ENCODE measurements at places on chromosomes 1 and 21. TPM values are rescaled to one million over a fixed set of nuclear protein-coding genes. Genes with fewer than 3 reads are reported as not detected.
A peak's percentile ranks its signal among the peaks of the same experiment; 100 is the strongest.

DNA sequence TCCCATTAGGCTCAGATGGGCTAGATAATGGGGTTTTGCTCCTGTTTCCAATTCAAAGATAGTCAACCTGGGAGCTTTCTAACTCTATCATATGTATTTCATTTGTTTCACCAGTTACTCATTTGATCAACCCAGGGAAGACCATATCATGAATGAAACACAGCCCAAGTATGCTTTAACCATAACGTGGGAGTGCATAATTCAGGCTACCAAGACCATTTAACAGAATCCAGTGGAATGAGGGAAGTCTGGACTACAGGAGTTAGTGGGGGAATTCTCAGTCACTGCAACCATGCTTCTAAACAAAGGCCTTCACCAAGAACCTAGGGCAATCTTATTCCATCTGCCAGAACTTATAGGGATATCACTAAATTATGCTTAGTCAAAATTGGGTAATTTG, 15.0 kb upstream of the SLC16A1 start:
- H3K4me1 ChIP-seq: no peaks in the 10 kb centered on the region
- H3K4me3 ChIP-seq: no peak overlapping the region
- no peak for DNase-seq
- H3K36me3 ChIP-seq: peaks cover 21% of the 10 kb centered on the region
- H3K27me3 ChIP-seq: no peaks in the 10 kb centered on the region
- H3K27ac ChIP-seq: no peak overlapping the region

GRCh38 chr1:242219298-242219901, 220.5 kb upstream of the MAP1LC3C start:
- no peak for DNase-seq
- no peaks in the 10 kb centered on the region for H3K27me3 ChIP-seq
- H3K4me1 ChIP-seq: no peaks in the 10 kb centered on the region
- H3K4me3 ChIP-seq: no peak overlapping the region
- H3K27ac ChIP-seq: no peak overlapping the region

GRCh38 chr1:88526456-88526855, 157.6 kb upstream of the PKN2 start:
- H3K36me3 ChIP-seq: no peaks in the 10 kb centered on the region
- DNase-seq: no peak
- no peaks in the 10 kb centered on the region for H3K4me1 ChIP-seq
- H3K27me3 ChIP-seq: no peaks in the 10 kb centered on the region
- no peak overlapping the region for H3K4me3 ChIP-seq

The TP73 gene
- 0.65 TPM for total RNA-seq

DNA sequence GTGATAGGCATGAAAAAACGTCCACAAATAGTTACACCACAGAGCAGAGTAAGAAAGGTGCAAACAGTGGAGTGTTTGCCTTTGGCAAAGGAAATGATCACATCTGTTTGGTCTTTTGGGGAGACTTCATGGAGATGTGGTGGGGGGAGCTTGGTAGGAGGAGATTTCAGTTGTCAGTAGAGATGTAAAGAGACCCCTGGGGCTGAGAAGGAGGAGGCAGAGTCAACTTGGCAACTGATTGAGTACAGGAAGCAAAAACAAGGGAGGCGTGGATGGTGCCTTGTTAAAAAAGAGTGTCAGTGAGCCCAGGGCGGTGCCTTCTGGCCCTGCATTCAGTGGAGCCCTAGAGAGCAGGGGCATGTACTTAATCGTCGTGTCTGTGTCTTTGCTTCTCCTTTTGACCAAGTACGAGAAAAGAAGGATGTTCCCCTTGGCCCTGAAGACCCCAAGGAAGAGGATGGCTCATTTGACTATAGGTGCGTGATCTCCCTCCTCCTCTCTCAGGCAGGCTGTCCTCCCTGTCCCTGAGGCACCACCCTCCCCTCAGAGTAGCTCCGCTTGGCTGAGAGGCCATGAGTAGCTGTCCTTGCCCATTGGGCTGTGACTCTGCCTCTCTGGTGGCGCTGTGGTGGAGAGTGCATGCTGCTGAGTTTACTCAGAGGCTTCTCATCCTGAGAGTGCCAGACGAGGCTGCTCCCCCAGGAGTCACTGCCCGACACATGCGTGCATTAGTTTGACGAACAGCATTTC, 30.4 kb upstream of the CNTN2 start:
- no peaks in the 10 kb centered on the region for H3K27me3 ChIP-seq
- no peaks in the 10 kb centered on the region for H3K4me1 ChIP-seq
- no peaks in the 10 kb centered on the region for H3K36me3 ChIP-seq
- no peak overlapping the region for H3K27ac ChIP-seq
- no peak for DNase-seq

DNA sequence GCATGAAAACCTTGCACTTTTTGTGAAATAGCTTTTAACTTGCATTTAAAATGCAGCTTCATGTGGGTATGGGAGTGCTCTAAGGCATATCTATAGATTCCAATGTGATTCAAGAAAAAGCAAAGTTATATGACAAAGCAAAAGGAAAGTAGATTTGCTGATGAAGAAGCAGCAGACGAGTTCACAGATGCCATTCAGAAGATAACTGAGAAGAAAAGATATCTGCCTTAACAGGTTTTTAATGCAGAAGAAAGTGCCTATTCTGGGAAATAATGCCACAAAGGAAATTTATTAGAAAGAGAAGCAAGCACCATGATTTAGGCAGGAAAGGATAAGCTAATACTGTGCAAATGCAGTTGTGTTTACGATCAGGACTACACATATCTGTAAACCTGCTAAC, 68.1 kb downstream of the PHTF1 start:
- H3K27ac ChIP-seq: no peak overlapping the region
- DNase-seq: no peak
- H3K36me3 ChIP-seq: peaks cover 29% of the 10 kb centered on the region
- no peaks in the 10 kb centered on the region for H3K4me1 ChIP-seq
- no peak overlapping the region for H3K4me3 ChIP-seq

DNA sequence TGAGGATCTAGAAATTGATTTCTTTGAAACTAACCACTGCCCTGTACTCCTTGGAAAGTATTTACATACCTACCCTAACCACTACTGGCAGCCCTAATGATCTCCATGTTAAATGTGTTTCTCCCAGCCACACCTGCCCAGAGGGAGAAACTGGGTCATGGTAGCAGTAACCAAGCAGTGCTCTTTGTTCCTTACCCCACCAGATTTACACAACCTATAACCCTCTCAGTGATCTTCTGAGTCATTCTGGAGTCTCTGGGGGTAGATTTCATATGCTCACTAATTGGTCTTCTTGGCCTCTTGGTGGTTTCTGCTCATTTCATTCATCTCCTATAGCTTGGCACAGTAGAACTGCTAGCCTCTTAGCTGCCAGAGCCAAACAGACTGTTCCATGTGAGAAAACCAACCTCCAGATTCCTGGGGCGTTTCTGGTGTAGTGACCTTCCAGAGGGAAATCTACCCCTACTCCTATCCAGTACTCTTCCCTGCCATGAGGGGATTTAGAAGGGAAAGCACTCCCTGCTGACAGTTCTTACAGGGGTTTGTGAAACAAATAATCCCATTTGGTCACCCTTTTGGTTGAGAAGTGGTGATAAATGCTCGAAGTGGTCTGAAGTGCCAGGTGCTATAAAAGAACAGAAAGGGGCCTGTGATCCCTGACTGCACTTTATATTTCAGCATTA, 36.2 kb upstream of the LRIG2 start:
- no peak overlapping the region for H3K4me3 ChIP-seq
- no peaks in the 10 kb centered on the region for H3K36me3 ChIP-seq
- no peaks in the 10 kb centered on the region for H3K4me1 ChIP-seq
- no peak for DNase-seq
- no peaks in the 10 kb centered on the region for H3K27me3 ChIP-seq

The MARK1 gene
- total RNA-seq: 0.05 TPM

The L1TD1 gene
- total RNA-seq: not detected

The PPP1R12B gene
- 17.6 TPM for total RNA-seq

- H3K27ac ChIP-seq: no peak overlapping the region
- peaks cover 4% of the 10 kb centered on the region for H3K4me1 ChIP-seq
- H3K4me3 ChIP-seq: no peak overlapping the region
- no peaks in the 10 kb centered on the region for H3K36me3 ChIP-seq
- no peaks in the 10 kb centered on the region for H3K27me3 ChIP-seq
- peak; percentile 31 for DNase-seq
These were observed 129.2 kb downstream of the ADAMTS1 start for GRCh38 chr21:26715878-26716506.

DNA sequence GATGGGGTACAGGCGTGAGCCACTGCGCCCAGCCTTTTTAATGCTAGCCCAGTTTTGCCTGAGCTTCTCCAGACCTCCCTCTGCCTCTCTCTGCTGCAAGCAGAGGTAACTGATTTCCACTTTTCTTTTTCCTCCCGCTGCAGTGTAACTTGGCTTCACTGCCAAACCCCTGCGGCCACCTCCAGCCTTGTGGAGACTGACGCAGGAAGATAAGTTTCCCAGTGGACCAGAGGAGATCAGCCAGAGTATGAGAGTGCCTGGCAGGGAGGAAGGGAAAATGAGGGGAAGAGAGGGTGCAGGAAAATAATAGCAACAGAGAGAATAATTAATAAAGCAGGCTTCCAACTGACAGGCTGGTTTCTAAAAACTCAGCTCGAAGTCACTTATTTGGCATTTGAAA, 143.7 kb downstream of the PCNX2 start:
- H3K36me3 ChIP-seq: no peaks in the 10 kb centered on the region
- H3K27me3 ChIP-seq: no peaks in the 10 kb centered on the region
- no peak for DNase-seq
- no peak overlapping the region for H3K4me3 ChIP-seq

The KRTAP19-4 gene
- not detected for total RNA-seq

GRCh38 chr21:45979141-45979631, 2.4 kb upstream of the COL6A1 start:
- H3K36me3 ChIP-seq: no peaks in the 10 kb centered on the region
- H3K27me3 ChIP-seq: peaks cover 17% of the 10 kb centered on the region
- no peak overlapping the region for H3K27ac ChIP-seq
- H3K4me3 ChIP-seq: peak overlapping the region; percentile 40
- peaks cover 28% of the 10 kb centered on the region for H3K4me1 ChIP-seq

- DNase-seq: no peak
These were observed 5.8 kb upstream of the EPS8L3 start for GRCh38 chr1:109769330-109770078.

GRCh38 chr21:45748593-45748992, 105.1 kb downstream of the PCBP3 start:
- H3K4me1 ChIP-seq: peaks cover 10% of the 10 kb centered on the region
- peaks cover 6% of the 10 kb centered on the region for H3K36me3 ChIP-seq
- H3K27ac ChIP-seq: no peak overlapping the region

- no peaks in the 10 kb centered on the region for H3K27me3 ChIP-seq
- H3K27ac ChIP-seq: no peak overlapping the region
- no peaks in the 10 kb centered on the region for H3K4me1 ChIP-seq
- no peak for DNase-seq
- peaks cover 40% of the 10 kb centered on the region for H3K36me3 ChIP-seq
These were observed 16.1 kb downstream of the F5 start for GRCh38 chr1:169570172-169570574.

The IFI16 gene
- 311 TPM for total RNA-seq

DNA sequence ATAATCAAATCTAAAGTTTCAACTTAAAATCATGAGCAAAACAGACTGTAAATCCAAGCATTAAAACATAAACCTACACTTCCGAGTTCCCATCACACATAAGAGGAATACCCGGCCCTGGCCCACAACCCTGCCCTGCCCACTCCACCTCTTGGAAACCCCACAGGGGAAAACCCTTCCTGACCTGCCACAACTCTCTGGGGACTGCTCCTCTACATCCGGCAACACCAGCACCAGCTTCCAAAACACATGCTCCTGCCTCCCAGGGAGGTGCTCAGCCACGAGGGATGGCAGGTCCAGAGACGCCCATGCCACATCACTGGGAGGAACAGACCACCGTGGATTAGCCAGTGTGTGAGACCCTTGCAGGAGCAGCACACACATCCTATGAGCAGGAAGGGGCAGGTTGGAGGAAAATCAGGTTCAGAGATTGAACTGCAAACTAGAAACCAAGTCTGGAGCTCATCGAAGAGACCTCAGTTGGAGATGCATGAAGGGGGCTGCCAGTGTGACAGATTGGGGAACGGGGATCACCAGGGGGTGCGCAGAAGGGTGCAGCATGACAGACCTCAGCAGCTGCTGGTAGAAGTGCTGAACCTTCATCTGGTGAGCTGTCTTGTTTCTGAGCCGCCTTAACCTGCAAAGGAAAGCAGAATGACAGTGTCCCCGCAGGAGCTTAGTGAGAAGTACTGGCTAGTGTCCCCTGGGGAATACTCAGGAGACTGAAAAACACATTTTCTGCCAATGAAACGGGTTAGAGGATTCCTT, 25.8 kb upstream of the LSS start:
- DNase-seq: no peak
- H3K27me3 ChIP-seq: no peaks in the 10 kb centered on the region
- H3K4me3 ChIP-seq: peak overlapping the region; percentile 36
- H3K4me1 ChIP-seq: peaks cover 35% of the 10 kb centered on the region
- peaks cover 10% of the 10 kb centered on the region for H3K36me3 ChIP-seq

GRCh38 chr21:33273044-33273443, 6.9 kb downstream of the IL10RB start:
- H3K27me3 ChIP-seq: no peaks in the 10 kb centered on the region
- no peak overlapping the region for H3K4me3 ChIP-seq
- peaks cover 34% of the 10 kb centered on the region for H3K4me1 ChIP-seq
- no peak for DNase-seq

DNA sequence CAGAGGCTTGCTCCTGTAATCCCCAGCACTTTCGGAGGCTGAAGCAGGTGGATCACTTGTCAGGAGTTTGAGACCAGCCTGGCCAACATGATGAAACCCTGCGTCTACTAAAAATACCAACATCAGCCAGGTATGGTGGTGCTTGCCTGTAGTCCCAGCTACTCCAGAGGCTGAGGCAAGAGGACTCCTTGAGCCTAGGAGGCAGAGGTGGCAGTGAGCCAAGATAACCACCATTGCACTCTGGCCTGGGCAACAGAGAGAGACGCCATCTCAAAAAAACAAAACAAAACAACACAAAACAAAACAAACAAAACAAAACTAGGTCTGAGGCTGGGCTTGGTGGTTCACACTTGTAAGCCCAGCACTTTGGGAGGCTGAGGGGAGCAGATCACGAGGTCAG, 38.7 kb upstream of the RAP1GAP start:
- no peak overlapping the region for H3K27ac ChIP-seq
- no peak for DNase-seq
- peaks cover 27% of the 10 kb centered on the region for H3K36me3 ChIP-seq
- H3K4me3 ChIP-seq: no peak overlapping the region

The PLA2G4A gene
- 4.9 TPM for total RNA-seq

- no peak for DNase-seq
- H3K36me3 ChIP-seq: peaks cover 34% of the 10 kb centered on the region
- peak overlapping the region; percentile 69 for H3K4me3 ChIP-seq
- no peak overlapping the region for H3K27ac ChIP-seq
These were observed 3.2 kb downstream of the BTF3L4 start for GRCh38 chr1:52059321-52059720.

Measured in activated T-cell treated with anti-CD3 and anti-CD28 coated beads, Interleukin-2, amount 50 U/mL, for 72 hours (primary cell).